ENCODE measurements at places on chromosomes 16 and 17. TPM values are rescaled to one million over a fixed set of nuclear protein-coding genes. Genes with fewer than 3 reads are reported as not detected.
A peak's percentile ranks its signal among the peaks of the same experiment; 100 is the strongest.

DNA sequence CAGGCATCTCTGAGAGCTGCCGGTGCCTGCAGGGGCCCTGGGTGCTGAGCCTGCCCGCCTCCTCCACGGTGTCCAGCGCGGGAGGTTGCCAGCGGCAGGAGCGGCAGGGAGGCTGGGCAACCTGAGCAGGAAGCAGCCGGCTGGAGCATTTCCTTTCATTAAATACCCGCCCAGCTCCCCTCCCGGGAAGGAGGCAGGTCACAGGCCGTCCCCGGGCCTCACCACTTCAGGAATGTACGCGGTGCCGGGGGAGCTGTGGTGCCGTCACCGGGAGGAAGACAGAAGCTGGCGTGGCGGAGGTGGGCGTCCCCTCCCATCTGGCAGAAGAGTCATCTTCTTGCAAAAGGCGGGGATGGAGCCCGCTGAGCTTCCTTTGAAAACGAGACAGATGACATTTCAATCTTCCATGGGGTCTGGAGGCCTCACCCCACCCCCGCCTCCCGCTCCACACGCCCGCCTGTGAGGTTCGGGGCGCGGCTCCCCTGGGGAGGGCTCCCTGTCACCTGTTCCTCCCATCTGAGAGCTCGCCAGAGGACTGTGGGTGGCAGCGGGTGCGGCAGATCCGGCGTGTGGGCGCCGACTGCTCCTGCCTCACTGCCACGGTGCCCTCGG lies 16.0 kb downstream of the SOX8 start:
- DNase-seq, result peak; percentile 46

The SLC13A2 gene
- total RNA-seq, result 0.68 TPM

The EXOC3L1 gene
- 8.2 TPM for total RNA-seq

DNA sequence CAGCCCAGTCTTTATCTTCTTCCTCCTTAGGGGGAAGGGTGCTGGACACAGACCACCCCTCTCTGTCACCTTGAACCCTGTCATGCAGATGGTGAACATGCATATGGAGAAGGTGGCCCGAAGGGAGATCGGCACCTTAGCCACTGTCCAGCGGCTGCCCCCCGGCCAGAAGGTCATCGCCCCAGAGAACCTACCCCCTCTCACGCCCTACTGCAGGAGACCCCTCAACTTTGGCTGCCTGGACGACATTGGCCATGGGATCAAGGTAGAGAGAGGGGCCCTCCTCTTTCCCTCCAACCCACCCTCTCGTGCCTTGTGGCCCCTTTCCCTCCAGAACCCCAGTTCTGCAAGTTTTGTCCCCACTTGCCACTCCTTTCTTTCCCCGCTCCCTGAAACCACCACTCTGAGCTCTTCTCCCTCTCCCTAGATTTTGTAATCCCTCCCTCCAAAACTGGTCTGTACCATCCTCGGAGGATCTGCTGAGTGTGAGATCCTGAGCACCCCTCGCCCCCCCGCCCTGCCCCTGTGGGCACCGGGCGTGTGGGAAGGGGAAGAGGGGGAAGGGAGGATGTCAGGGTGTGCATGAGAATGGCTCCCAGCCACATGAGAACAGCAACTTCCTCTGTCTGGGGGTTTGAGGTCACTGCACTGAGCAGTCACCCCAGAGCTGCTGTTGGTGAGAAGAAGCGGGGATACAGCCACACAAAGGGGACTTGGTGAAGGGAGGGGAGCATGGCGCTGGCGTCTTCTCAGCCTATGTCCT lies 7.3 kb downstream of the ABI3 start:
- peak; percentile 14 for DNase-seq

DNA sequence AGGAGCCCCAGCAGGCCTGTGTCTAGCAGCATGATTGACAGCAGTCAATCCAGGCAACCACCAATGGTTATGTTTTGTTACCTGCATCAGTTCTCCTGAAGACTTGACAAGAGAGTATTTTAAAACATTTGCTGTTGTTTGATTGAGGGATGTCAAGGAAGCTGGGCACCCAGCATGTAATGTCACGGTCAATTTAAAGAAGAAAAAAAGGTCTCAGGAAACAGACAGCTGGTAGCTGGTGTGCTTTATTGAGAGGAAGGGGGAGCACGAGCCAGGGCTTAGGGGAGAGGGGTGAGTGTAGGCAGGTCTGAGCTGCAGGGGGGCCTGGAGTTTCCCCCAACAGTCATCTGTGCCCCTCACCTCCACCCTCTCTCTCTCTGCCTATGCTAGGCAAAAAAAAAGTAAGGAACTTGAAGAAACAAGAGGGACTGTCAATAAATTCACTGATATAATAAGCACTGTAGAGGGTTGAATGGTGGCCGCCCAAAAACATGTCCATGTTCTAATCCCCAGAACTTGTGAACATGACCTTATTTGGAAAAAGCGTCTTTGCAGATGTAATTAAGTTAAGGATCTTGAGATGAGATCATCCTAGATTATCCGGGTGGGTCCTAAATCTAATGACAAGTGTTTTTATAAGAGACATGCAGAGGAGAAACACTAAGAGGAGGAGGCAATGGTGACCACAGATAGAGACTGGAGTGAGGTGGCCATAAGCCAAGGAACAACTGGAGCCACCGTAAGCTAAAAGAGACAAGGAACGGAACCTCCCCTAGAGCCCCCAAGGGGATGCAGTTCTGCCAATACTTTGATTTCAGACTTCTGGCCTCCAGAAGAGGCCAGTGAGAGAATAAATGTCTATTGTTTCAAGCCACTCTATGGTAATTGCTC lies 14.5 kb downstream of the TSPOAP1 start:
- DNase-seq, result no peak

- DNase-seq, result peak; percentile 12
These were observed 20.5 kb upstream of the JPH3 start for GRCh38 chr16:87581857-87582215.

DNA sequence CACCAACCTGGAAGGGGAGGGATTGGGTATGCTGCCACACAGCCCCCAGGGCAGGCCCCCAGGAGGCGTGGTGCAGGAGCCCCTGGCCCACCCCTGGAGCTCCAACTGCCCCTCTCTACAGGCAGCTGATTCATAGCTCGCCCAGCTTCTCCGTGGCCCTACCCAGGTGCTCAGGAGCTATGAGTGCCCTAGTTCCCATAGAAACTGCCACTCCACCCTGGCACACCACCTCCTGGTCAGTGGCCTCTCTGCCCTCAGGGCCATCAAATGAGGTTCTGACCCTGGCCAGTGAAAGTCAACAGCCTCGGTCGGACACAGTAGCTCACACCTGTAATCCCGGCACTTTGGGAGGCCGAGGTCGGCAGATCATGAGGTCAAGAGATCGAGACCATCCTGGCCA lies 18.0 kb downstream of the CNGB1 start:
- DNase-seq, result no peak

GRCh38 chr16:1326391-1326790 lies 7.1 kb upstream of the BAIAP3 start:
- no peak for DNase-seq

- DNase-seq, result no peak
These were observed 2115.3 kb downstream of the TP53TG3F start for GRCh38 chr16:35574454-35575431.

DNA sequence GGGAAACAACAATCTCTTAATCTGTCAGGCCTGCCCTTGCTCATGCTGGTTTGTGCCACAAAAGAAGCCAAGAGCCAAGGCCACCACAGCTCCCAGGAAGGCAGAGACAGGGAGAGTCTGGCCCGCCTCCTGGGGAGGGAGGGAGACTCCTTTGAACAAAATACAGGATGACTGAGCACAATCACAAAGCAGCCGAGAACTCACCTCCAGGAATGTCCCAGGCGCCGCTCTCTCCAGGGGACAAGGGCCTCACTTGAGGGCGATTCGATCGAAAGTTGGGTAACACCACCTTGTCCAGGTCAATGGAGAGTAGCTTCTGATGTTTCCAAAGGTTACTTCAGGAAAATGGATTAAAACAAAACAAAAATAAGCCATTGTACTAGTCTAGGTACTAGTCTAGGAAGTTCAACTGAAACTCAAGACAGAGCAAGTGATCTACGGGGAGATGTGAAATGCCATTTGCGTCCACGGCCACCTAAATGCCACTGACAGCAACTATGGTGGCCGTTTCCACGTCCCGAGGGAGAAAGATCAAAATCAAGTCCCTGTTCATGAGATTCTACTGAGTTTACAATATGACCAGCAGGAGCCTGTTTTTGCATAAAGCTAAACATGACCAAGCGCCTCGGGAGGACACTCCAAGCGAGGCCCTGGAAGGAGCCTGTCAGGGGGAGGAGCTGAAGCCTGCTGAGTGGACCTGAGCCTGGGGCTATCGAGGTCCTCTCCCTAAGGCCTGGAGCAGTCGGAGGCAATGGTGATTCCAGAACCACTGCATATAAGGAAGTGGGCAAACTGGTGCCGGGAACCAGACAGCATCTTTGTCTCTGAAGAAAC lies 13.4 kb upstream of the SLC38A8 start:
- peak; percentile 19 for DNase-seq

- no peak for DNase-seq
These were observed 18.3 kb downstream of the UBFD1 start for GRCh38 chr16:23575834-23576233.

- DNase-seq, result no peak
These were observed 5.5 kb upstream of the PHF12 start for GRCh38 chr17:28956861-28957260.

The SLC16A5 gene
- total RNA-seq, result 65.0 TPM

The CLN3 gene
- total RNA-seq, result 47.3 TPM

DNA sequence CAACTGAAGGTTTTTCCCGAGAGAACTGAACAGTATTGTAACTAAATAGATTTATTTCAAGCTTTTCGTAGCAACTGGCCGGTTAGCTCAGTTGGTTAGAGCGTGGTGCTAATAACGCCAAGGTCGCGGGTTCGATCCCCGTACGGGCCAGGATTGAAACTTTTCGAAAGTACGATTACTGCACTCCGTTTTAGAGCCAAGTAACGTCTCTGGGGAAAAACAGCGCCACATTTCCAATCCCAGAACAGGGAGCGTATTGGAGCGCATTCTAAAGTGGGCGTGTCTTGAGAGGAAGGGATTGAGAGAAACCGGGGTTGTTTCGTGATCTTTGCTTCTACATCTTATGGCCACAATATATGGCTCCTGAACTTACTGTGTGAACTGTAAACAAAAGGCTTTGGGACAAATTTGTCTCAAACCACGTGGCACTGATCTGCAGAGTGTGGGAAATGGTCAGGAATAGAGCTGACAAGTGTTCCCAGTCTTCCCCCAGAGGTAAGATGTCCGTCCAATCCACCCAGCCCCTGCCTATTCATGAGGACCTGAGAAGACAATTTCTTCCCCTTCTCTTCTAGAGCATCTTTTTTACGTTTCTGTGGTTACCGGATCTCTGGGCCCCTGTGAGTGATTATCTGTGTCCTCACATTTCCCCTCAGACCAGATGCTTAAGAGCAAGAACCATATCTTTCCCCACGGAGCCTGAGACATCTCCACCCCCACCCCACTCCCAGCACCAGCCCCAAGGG lies 2.3 kb downstream of the BORCS6 start:
- peak; percentile 81 for DNase-seq

- DNase-seq, result no peak
These were observed 41.3 kb downstream of the USP31 start for GRCh38 chr16:23107936-23108335.

The GRAPL gene
- 4.3 TPM for total RNA-seq

The ANKRD40CL gene
- total RNA-seq, result not detected

The BPTF gene
- 70.5 TPM for total RNA-seq

The CCL23 gene
- total RNA-seq, result 8.7 TPM

The CBX2 gene
- total RNA-seq, result 17.0 TPM

DNA sequence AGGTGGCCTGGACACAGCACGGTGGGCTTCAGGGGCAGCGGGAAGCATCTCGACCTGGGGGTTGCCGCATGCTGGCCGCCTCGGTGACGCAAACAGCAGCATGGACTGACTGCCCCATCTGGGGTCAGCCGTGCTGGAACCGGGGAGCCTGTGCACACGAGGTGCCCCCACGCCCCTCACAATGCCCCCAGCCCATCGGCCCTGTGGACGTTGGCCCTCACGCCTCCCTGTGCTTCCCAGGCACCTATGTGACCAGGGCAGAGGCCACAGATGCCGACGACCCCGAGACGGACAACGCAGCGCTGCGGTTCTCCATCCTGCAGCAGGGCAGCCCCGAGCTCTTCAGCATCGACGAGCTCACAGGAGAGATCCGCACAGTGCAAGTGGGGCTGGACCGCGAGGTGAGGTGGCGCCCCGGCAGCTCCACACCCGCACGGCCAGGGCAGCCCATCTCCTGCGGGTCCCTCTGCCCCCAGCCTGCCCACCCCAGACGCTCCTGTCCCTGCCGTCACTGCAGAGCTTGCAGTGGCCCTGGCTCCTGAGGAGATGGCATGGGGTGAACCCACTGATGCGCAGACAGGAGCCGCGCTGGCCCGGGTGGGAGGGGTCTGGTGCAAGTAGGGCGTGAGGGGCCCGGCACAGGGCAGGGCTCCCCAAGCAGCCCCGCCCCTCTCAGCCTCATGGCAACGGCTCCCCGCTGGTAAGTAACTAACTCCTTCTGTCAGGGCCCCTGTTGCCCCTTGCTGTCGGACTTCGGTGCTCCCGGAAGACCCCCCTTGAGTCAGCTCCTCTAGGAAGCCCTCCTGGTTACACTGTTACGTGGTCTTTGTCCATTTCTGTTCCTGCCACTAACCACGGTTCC lies 13.6 kb downstream of the CDH15 start:
- no peak for DNase-seq

The NAA38 gene
- 163 TPM for total RNA-seq

The NACA2 gene
- 2.1 TPM for total RNA-seq

The ATP6V0D1 gene
- total RNA-seq, result 98.3 TPM

The GRB7 gene
- total RNA-seq, result 32.6 TPM

DNA sequence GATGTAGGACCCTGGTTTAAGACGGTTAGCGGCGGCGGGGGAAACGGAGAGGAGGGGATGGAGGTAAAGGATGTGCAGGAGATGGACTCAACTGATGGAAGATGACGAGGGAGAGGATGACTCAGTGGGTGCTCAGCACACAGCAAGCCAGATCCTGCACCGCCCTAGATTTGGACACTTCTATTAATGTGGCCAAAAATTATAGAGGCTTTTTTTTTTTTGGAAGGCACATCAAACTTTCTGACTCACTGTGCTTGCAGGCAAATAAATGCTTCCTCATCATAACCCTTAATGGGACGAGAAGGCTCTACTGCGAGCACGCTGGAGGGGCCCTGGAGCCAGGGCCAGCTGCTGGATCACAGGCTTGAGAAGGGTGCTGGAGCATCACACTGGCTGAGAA lies 36.0 kb downstream of the RTN4RL1 start:
- no peak for DNase-seq

DNA sequence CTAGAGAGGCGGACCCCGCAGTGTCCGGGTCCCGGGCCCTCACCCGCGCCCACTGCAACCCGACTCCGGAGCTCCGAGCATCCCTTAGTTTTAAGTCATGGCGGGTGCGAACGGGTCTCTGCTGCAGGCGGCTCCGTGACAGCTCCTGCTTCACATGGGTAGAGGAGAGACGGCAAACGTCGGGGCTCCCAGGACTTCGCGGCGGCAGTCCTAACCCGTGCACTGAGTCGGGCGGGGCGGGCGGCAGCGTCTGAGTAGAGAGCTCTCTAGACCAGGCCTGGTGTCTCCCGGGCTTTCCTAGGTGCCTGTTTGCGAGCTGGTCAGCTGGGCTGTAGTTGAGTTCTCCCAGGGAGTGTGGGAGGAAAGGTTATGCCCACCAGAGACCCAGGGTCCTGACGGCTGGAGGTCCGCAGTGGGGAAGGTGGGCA lies 345 bp downstream of the TSC2 start:
- no peak for DNase-seq

The KDM6B gene
- total RNA-seq, result 12.7 TPM
